Umbilical cord (tissue), 2 donors: ENCODE measurements at places on chromosomes 16 and 17. TPM values are rescaled to one million over a fixed set of nuclear protein-coding genes. Genes with fewer than 3 reads are reported as not detected.

CCL8 gene
- total RNA-seq, result 2.9 TPM

VAT1 gene
- 38.8 TPM for total RNA-seq

CEMP1 gene
- total RNA-seq, result 0.96 TPM

KRTAP1-5 gene
- total RNA-seq, result not detected

EPX gene
- total RNA-seq, result not detected

TOM1L1 gene
- 39.2 TPM for total RNA-seq

KRTAP1-1 gene
- total RNA-seq, result not detected

DNA sequence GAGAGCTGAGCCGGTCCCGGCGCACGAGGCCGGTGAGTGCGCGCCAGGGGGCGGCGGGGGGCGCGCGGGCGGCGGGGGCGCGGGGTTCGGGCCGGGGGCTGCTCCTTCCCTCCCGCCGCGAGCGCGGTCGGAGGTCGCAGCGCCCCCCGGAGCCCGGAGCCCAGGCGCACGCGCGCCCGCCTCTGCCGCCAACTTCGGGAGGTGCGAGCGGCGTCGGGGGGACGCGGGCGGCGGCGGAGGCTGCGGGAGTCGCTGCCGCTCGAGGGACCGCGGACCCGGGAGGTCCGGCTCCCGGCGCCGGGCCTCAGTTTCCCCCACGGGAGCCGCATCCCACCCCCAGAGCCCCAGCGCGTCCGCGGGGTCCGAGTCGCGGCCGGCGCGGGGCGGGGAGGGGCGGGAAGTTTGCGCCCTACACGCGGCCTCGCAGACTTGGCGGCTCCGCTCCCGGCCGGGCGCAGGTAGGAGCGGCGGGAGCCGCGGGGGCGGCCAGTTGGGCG, at the start of gene PRR35:
Gene PRR35 (plus strand): TSS at position 191 of the 497 bp plus-strand sequence. CDS start 2,901 bp downstream, outside the sequence.
- no peak for DNase-seq

DNA sequence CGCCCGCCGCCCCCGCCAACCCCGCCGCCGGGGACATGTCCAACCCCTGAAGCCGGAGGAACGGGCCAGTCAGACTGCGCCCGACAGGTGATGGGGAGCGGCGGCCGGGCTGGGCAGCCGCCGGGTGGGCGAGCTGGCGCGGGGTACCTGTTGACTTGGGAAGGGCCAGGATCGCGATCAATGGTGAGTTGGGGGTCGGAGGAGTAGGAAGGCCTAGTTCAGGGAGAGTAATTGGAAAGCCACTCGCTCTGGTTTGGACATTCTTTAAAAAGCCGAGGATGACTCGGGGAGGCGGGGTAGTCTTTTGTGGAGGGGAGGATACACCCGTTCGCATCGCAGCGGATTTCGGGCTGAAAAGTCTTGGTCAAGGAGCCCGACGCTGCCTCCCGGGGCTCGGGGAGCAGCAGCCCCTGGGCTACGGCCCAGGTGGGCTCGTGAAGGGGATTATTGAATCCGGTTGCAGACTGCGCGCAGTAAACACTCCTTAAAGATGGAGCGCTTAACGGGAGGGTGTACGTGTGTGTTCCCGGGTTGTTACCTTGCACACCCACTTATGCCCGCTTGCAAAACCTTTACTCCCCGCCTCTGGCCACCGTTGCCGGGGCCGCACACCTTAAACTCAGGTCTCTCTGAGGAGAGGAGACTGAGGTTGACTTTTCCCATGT, 123.8 kb downstream of the GOSR1 start:
- DNase-seq, result peak; percentile 27

- DNase-seq, result peak; percentile 97
These were observed 20.0 kb upstream of the RNF135 start for GRCh38 chr17:30950669-30951399.

DNA sequence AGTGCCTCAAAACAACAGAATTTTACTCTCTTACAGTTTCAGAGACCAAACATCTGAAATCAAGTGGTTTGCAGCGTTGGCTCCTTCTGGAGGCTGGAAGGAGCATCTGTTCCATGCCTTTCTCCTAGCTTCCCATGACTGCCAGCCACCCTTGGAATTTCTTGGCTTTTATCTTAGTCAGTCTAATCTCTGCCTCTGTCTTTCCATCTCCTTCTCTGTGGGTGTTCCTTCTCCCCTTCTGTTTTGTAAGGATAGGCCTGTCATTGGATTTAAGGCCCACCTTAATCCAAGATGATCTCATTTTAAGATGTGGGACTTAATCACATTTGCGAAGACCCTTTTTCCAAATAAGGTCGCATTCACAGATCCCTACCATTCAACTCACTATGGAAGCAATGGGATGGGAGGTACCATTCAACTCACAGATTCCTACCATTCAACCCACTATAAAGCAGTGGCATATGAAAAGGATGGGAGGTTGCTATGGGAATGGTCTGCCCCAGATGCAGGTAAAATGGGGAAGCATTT, 321.8 kb downstream of the WWOX start:
- no peak for DNase-seq

DNA sequence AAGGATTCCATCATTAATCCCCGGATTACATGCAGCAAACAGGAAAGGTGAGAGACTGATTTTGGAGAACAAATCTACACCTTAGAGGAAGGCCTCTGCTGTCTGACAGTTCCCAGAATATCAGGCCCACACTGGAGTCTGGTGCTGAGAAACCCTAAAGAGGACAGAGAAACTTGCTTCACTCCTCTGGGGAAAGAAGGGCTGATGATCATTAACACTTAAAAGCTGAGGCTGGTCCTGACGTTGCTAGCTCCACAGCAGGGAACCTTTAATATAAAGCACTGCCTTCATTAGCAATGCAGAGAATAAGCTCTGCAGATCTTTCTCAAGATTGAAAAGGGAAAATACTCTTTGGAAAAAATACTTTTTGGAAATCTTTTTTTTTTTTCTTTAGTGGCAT, 1472.4 kb upstream of the GOT2 start:
- DNase-seq, result no peak

GRCh38 chr17:3911271-3912053, 4.8 kb downstream of the P2RX1 start:
- no peak for DNase-seq

DNA sequence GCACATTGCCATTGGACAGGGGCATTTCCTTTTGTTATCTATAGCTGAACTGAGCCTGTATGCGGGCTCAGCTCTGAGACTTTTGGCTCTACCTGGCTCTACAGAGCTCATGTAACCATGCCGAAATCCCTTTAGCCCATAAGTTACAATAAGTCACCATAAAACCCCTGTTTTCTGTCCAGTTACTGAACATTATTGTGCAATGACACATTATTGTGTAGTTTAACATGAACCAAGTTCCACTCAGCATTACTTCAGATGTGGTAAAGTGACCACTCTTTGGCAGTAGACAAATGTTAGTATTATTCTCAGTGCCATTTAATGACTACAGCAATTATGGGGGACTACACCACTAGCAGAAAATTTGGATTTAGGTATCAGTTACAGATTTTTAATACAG, 65.4 kb upstream of the RASL10B start:
- DNase-seq, result no peak

GRCh38 chr16:47258874-47259461, 115.2 kb upstream of the NETO2 start:
- no peak for DNase-seq

DNA sequence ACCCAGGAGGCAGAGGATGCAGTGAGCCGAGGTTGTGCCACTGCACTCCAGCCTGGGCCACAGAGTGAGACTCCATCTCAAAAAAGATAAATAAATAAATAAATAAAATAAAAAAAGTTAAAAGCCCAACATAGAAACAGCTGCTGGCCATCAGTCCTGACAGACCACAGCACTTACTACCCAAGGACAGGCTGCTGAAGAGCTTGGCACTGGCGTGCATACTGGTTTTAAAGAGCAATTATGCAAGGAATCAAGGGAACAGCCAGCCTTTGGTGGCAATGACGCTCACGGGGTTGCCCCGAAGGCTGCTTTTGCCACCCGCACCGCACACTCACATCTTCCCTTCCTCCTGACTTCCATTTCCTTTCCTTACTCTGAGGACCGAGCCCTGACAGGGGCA, 4.2 kb downstream of the PLD6 start:
- DNase-seq, result no peak

DNA sequence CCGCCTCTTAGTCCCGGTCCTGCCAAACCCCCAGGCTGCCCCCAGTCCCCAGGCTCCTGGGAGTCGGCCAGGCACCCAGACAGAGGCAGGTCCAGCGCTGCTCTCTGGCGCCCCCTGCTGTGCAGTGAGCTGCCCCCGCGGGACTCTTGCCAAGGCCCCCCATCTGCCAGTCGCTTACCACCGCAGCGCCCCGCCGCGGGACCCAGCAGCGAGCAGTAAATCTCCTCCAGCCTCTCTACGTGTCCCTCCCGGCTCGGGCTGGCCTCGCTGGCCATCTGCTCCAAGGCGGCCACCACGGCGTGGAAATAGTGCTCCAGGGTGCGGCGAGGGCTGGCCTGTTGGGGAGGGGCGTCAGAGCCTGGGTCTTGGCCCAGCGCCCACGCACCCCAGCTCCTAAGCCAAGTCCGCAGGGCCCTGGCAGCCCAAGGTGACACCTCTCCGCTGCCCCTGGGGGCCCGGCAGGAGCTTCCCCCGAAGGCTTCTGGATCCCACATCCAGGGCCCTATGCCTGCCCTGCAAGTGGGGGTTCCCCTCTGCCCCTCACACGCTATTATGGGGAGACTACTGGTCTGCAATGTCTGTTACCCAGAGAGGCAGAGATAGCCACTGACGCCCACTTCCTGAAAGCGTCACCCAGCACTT, 33.7 kb upstream of the MFSD6L start:
- no peak for DNase-seq

DNA sequence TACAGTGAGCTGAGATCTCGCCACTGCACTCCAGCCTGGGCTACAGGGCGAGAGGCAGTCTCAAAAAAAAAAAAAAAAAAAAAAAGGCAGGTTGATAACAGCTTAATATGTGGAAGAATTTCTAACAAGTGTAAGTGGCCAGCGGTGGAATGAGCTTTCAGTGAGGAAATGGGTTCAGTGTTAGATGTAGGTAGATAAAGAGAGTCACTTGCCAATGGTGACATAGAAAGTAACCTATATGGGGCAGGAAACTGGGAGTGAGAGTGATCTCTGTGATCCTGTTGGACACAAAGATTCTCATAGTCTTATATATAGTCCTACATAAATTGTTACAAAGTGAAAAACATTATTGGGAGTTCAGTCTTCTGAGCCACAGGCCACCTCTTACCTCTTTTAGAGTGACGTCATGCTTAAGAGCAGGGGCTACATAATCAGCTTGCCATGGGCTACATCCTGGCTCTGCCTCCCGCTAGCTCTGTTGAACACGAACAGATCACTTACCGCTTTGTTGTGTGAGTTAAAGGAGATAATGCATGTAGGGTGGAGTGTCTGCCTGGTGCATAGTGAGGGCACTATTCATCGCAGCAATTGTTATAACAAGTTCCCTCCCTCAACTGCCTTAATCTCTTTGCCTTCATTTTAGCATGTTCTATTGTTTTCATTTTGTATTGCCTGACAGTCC, 110.2 kb upstream of the ELAC2 start:
- DNase-seq, result no peak

DNA sequence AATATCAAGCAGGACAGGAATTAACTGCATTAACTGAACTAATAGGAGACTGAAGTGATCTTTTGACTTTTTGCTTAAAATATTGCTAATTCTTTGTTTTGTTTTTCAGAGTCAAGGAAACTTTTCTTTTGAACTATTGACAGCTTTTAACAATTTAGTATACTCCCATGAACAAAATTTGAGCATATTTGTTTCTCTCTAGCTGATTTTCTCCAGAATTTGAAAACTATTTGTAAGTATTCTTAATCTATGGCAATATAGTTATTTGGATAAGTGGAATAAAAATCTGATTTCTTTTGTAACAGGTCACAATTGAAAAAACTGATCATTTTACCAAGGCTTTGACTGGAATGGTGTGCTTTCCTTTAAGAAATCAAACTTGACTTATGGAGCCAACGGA, 7.0 kb upstream of the SCPEP1 start:
- DNase-seq, result no peak

GRCh38 chr17:42585353-42585752, 7.8 kb upstream of the PSMC3IP start:
- no peak for DNase-seq

DNA sequence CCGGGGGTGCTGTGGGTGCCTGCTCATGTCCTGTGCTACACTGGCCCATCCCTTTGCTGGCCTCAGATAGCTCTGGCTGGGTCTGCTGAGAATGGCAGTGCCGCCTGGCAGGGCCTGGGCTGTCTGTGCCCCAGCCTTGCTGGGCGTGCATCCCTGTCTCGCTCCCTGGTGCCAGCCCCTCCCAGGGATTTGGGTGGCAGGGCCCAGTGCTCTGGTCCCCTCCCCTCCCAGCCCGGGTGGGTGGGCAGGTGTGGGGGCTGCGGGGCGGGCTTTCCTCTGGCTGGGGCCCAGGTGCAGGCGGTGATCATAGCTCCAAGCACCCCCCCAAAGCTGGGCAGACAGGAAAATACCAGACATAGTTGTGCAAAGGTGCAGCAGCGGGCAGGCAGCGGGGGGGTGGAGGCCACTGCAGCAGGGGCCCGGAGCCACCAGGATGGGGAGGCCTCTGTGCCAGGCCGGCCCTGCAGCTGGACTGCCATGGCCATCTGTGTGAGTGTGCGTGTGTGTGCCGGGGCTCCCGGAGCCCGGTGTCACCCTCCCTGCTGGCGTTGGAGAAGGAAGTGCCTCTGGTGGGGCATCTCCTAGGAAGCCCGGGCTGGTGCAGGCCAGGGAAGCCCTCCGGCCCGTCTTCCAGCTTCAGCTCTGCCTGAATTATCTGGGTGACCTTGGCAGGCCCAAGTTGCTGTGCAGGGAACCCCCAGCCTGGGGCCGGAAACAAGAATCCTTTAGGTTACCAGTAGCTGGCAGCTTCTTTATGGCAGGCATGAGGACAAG, 7.4 kb downstream of the GLIS2 start:
- no peak for DNase-seq

- no peak for DNase-seq
These were observed 121.1 kb upstream of the XYLT1 start for GRCh38 chr16:17591655-17592405.

GRCh38 chr16:35744084-35744483, 2284.7 kb downstream of the TP53TG3F start:
- DNase-seq, result no peak

DNA sequence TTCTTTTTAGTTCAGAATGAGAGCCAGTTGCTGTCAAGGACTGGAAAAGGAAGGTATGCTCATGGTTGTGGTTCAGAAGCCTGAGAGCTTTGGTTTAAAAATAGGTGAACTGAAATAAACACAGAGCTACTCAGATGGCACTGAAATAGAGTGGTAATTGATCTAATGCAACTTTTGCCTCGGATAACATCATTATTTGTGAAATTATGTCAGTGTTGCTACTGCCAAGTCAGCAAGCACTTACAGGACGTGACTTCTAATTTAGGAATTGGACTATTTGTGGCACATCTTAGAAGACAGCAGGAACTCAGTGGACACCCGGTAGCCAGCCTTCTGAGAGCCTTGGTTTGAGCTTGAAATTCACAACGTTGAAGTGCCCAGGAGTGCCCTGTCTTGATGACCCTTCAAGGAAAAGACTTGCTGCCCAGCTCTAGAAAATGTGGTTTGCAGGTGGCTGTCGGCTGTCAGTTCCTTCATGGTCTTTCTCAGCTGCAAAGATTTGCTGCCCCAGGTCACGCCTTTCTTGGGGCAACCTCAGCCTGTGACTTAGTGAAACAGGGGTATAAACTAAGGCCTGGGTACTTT, 42.0 kb upstream of the XYLT1 start:
- DNase-seq, result no peak
